Stimulated activated CD4-positive, alpha-beta T cell treated with anti-CD3 and anti-CD28 coated beads, Interleukin-12 subunit alpha, Interleukin-12 subunit beta, amount 100 ng/mL, for 24 hours (primary cell): ENCODE measurements at places on chromosomes 2 and 18.
A peak's percentile ranks its signal among the peaks of the same experiment; 100 is the strongest.

GRCh38 chr18:31942291-31942998 is 483 bp downstream of the TRAPPC8 start:
- DNase-seq: peak; percentile 8

- DNase-seq: no peak
Observed at GRCh38 chr18:80107426-80107825, 1.6 kb upstream of the ADNP2 start.

DNA sequence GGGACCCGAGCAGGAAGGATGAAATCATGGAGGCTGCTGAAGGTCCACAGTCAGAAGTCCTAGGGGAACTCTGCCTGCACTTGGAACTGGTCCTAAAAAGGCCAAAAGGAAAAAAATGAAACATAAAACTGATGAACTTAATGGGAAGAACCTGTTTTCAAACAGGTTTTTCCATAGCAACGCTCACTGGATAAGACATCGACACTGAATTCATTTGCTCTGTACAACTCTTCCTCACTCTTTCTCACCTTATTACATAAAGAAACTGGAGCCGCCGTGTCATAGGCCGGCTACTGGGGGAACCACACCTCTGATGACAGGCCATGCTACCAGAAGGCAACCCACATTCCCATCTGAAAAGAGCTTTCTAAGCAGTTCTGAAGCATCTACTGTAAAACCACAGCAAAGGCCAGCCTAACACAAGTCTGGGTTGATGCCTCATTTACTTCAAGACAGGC is 83.6 kb downstream of the FARSB start:
- no peak for DNase-seq

- DNase-seq: no peak
Observed at GRCh38 chr18:48950536-48951447, at the start of gene SMAD7. Gene SMAD7 (minus strand): TSS chr18:48950965. CDS start chr18:48950424, 541 bp downstream.

- no peak for DNase-seq
Observed at GRCh38 chr18:33906046-33906445, 318.7 kb downstream of the NOL4 start.

GRCh38 chr2:167929484-167929883 is 317.9 kb downstream of the STK39 start:
- DNase-seq: no peak

DNA sequence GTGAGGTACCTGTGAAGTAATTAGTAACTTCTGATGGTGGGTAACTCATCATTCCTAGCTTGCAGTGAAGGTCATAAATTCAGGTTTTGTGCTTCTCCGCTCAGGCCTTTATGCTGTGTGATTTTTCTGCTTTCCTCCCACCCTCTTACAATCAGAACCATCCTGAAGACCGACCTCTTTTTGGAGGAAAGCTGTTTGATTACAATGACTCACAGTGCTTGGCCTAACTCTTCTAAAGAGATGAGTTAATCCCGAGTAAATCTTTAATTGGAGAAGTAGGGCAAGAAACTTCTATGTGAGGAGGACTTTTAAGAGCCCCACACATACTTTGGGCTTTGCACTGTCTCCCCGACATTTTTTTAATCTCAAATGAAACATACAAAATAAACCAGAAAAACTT is 53.1 kb downstream of the TTC27 start:
- DNase-seq: no peak

GRCh38 chr2:221546505-221547225 is 25.4 kb downstream of the EPHA4 start:
- DNase-seq: no peak

DNA sequence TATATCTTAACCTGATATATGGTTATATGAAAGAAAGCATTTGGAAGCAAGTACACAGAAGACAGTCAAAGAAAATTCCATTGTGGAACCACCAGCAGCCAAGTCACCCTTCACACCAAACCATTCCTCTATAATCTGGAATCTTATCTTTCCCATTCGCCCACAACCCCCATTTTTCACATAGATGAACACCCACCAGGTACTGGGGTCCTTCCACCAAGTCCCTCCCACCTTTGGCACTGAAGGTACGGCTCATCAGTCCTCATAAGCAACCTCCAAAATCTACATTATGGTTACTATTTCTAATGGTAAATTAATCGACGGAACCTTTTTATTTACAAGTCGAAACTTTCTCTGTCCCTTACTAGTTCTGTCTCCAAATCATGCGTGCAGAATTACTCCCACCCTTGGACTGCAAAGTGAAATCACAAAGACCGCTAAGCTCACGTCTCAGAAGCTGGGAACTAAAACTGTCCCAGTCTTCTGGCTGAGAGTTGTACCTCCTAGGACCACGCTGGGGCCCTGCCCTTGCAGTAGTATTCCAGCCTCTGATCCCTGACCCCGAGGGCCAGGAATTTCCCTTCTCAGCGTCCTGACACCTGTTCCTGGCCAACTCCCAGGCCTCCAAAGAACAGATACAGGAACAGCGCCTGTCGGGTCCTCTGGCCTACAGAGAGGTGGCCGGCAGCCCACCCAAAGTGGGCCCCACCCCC is 702 bp downstream of the OLA1 start:
- DNase-seq: no peak

DNA sequence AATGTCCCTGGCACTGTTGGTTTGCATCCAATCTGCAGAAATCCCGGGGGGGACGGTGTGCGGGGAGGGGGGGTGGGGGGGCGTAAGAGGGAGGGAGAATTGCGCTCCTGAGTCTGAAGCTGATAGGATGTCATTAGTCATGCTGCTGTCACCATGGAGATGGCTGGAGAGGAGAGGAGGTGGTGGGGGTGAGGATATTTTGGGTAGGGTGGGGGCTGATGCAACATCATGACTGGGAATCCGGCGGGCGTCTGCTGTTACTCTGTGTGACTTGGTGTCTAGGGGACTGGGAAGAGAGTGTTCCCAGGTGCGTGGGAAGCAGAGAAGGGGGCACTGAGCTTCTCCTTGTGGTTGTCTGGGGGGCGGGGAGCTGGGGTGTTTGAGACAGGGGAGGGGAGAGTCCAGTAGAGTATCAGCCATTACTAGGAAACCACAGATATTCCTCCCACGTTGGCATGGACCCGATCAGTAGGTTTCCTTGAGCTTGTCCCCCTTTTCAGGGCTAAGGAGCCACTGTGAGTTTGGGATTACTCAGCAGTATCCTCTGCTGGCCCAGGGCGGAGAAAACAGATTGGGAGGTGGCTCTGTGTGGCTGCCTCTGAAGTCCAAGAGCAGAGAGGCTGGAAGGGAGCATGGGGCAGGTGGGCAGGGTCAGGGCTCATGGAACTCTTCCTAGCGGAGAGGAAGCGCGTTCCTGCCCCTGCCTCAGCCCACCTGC is 18.9 kb downstream of the TET3 start:
- no peak for DNase-seq

GRCh38 chr2:206863716-206864115 is 75.6 kb upstream of the CPO start:
- no peak for DNase-seq
